Activated CD4-positive, alpha-beta T cell treated with anti-CD3 and anti-CD28 coated beads for 1 hour (primary cell): ENCODE measurements at places on chromosomes 4 and X.

DNA sequence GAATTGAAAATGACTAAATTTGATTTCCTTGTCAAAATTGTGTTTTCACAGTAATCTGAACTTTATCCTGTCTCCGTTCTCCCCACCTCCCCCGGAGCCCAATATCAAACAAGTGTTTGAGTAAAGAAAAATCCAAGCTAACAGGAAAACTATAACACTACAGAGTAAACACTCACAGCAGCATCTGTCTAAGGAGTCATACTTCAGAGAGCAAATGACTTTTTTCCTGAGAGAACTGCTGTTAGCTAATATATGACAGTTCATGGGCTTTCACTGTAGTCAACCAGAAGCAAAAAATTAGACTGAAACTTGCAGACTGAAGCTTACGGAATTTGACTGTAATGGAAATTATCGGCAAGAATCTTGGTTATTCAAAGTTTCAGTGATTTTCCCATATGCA is 321.7 kb downstream of the ANKRD50 start:
- DNase-seq: no peak

DNA sequence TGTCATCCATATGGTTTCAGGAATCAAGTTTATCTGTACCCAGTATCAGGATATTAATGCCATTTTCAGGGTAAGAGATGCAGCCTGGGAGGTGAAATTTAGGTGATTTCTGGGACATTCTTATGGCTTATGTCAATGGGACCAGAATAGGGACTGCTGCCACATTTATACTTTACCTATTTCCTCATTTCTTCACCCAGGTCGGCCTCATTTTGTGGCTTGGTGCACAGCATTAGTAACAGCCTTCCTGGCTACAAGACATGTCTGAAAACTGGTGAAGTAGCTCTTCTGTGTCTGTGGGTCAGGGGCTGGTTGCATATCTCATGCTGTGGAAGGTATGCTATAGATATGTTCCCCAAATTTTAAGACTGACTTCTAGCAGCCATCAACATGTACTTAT is 284.8 kb downstream of the AFF2 start:
- DNase-seq: no peak

DNA sequence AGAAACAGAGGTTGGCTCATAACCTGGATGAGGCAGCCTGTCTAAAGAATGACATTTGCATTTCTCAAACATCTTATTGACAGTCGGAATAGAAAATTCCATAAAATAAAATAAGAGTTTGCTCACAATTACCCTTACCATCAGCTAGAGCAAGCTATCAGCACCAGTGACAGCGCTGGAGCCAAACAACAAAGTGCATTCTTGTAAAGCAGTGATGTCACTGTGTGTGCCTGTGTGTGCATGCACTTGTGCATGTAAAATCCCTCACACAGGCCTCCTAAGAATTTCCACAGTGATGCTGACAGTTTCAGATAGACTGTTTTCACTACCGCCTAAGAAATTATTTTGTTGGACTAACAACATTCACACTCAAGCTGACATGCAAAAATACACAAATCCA is 77.6 kb downstream of the EVC2 start:
- DNase-seq: no peak

GRCh38 chrX:118174516-118175098 is 58.0 kb upstream of the KLHL13 start:
- DNase-seq: no peak

GRCh38 chr4:139802931-139803330 is 137.3 kb downstream of the MGST2 start:
- no peak for DNase-seq

DNA sequence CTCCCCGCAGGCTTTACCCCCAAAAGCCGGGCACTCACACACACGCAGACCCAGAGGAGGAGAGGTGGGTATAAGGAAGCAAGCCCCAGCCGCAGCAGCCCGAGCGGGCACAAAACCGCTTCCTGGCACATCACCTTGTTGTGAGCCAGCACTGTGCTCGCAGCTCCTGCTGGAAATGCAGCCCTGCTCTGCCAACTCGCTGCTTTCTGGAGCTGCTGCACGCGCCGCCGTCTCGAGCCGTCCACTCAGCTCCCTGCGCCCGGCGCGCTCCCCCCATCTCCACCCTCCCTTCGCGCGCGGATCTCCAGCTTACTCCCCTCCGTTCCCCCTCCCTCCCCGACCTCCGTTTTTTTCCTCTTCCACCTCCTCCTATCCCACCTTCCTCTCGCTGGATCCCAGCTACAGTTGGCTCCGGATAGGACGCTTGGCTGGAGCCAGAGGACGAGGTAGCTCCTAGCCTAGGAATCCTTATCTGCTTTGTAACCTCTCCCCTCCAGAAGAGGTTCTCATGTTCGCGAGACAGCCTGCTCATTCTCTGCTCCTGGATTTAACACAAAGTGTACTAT is at the start of gene SPOCK3:
SPOCK3 (minus strand) TSS at position 179 of the 566 bp plus-strand sequence.
- no peak for DNase-seq

GRCh38 chr4:61200916-61201526 is 895 bp downstream of the ADGRL3 start:
- no peak for DNase-seq

- no peak for DNase-seq
These were observed 87.7 kb downstream of the MAML3 start for GRCh38 chr4:140066031-140066930.

DNA sequence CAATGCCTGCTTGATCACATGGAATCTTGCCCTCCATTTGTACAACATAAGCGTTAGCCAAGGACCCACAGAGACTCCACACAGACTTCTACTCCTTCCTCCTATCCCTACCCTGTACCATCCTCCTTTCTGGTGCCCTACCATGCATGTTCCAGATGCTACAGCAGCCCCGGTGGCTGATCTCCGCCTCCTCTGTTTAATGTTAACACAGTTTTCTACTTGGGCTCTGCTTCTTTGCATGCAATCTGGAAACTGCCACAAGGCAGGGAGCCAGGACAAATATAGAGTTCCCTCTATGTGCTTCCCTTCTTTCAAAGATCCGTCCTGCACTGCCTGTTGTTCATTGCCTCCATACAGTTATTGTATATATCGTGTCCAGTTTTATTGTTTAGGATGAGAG is 368.6 kb upstream of the TENM3 start:
- DNase-seq: no peak

GRCh38 chrX:35458142-35458541 is 340.0 kb upstream of the MAGEB16 start:
- no peak for DNase-seq

DNA sequence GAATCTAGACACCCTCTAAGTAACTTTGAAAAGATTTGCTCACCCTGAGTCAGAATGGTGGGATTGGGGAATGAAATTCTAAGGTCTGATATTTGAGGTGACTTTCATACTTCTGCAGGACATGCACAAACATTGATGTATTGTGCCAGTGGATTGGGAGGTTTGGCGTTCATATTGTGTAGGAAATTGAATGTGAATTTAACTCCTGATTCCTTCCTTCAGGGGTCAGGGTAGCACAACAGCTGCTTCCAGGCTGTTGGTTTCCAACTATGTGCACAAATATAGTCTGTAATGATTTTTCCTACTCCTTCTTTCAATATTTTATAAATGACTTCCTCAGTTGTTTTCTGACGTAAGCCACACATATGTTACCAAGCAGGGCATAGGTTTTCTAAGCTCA is 3.1 kb downstream of the IL1RAPL1 start:
- DNase-seq: no peak

DNA sequence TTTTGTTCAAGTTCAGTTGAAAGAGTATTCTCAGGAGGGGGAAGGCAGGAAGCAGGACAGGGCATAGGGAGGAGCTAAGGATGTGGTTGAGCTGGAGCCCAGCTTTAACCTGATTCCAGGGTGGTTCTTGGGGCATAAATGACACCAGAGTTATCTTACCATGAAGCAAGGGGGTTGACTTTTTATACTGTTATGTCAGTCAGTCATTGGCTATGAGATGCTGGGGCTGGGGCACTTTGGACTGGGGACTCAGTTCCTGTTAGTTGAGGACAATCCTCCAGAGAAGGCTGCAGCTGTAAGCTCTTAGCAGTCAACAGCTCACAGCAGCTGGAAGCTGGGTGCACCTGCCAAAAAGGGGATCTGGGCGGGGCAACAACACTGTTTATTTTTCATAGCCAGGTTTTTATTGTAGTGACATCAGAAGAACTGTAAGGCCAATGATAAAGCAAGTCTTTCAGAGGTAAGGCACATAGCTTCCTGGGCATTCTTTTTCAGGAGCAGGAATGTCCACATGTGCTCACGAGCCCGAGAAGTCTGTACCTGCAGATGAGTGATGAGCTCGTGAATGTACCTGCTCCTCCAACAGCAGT is 78.5 kb downstream of the MID1IP1 start:
- DNase-seq: no peak

GRCh38 chrX:37956223-37956622 is 50.1 kb upstream of the SYTL5 start:
- DNase-seq: no peak

- DNase-seq: no peak
These were observed 218.5 kb downstream of the PRR32 start for GRCh38 chrX:127038065-127038464.

GRCh38 chr4:88722828-88723227 is 25.2 kb upstream of the NAP1L5 start:
- no peak for DNase-seq

DNA sequence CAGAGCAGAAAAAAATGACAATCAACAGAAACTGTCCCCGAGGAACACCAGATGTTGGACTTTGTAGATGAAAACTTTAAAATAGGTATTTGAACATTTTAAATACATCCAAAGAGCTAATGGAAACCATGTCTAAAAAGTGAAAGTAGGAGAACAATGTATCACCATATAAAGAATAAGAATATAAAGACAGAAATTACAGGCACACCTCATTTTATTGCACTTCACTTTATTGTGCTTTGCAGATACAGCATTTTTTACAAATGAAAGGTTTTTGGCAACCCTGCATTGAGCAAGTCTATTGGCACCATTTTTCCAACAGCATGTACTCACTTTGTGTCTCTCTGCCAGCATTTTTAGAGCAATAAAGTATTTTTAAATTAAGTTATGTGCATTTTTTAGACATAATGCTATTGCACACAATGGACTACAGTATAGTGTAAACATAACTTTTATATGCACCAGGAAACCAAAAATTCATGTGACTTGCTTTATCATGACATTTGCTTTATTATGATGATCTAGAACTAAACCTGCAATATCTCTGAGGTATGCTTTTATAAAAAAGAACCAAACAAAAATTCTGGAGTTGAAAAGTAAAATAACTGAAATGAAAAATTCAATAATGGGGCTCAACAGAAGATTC is 212.4 kb upstream of the CASK start:
- DNase-seq: no peak

- no peak for DNase-seq
These were observed 58.6 kb downstream of the PRRG1 start for GRCh38 chrX:37407736-37408135.

DNA sequence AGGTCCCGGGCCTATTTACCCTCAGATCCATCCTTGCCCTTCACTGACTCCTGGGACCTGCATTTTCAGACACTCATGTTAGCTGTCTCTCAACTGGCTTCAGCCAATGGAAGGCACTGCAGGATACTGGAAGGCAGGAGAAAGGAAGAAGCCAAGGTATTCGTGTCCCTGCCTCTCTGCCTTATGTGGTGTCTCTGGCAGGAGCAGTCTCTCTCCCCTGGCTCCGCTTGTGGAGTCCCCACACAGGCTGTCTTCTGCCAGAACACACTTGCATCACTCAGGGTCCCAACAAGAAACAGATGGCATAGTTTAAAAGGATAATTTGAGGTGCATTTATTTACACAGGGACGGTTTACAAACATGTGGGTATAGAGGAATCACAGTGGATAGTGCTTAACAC is 21.6 kb upstream of the MAPK10 start:
- DNase-seq: no peak
